ENCODE measurements at places on chromosomes 3 and 15.
A peak's percentile ranks its signal among the peaks of the same experiment; 100 is the strongest.

GRCh38 chr3:128112357-128112968 is 11.1 kb downstream of the RUVBL1 start:
- no peak for DNase-seq

- no peak for DNase-seq
These were observed 334.0 kb upstream of the MCTP2 start for GRCh38 chr15:93897377-93897776.

- no peak for DNase-seq
These were observed 806 bp downstream of the GOLM2 start for GRCh38 chr15:44289259-44289790.

DNA sequence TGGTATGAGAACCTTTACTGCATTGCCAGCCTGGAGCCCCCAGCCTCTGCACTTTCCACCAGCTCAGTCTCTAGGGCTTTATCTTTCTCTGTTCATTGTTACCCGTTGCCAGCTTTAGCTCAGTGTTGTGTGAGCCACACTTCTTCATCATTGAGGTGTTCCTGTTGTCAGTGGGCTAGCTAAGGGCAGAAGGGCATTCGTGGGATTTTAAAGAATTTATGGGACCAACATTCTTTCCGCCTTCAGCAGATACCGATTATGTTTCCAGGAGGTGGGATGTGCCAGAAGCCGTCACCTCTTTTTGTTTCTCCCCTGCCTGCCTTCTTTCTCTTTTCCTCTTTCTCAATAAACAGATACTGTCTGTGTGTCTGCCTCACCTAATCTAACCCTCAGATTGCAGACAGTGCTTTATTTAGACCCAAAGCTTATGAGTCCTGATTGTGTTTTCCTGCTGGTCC is 64.5 kb downstream of the PGPEP1L start:
- DNase-seq, result no peak

DNA sequence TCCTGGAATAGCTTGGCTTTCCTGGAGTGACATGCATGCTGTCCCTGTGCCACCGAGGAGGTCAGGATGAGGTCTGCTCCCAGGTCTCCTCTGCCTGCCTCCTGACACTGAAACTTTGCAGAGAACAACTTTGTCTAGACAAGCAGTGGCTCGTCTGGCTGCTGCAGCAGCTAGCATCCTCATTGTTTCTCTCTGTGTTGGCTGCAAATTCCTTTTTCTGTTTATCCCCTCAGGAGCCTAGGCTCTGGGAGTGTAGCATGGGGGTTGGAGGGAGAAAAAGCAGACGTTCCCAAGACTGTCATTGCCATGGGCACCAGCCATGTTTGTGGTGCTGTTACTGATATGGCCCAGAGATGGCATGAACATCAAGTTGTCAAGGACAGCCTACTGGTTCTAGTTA is 208.7 kb upstream of the LRIG1 start:
- no peak for DNase-seq

- no peak for DNase-seq
These were observed 46.4 kb downstream of the GJD2 start for GRCh38 chr15:34708422-34708821.

DNA sequence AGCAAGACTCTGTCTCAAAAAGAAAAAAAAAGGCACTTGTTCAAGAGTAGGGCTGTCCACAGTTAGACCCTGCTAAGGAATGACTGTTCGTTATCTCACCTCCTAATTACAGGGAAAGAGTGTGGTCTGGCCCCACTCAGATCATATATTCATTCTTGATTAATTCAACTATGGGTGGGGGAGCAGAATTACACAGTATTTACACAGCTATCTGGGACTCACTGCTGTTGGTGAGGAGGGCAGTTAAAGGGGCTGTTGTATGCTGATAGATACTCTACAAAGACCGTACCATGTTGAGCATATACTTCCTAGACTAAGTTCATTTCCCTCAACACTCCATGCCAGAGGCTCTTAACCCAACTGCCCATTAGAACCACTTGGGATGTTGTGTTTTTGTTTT is 3.8 kb upstream of the ZNF620 start:
- DNase-seq, result no peak

GRCh38 chr3:66633402-66634381 is 132.9 kb upstream of the LRIG1 start:
- no peak for DNase-seq

- peak; percentile 46 for DNase-seq
These were observed 17.3 kb downstream of the SUCNR1 start for GRCh38 chr3:151890721-151891141.

- DNase-seq, result no peak
These were observed 58.8 kb upstream of the PRR23C start for GRCh38 chr3:139103484-139103883.

DNA sequence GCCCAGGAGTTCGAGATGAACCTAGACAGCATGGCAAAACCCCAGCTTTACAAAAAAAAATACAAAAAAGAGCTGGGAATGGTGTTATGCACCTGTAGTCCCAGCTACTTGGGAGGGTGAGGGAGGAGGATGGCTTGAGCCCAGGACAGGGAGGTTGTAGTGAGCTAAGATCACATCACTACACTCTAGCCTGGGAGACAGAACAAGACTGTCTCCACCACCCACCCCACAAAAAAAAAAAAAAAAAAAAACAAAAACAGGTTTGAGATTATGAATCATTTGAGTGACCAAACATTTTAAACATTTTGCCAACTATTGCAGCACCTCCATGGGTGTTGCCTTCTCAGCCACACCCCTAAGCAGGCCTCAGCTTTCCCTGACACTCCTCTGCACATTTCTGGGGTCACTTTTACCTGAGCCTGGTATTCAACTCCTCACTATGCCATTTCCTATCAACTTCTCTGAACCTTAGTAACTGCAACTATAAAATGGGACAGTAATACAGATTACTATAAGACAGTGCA is 41.8 kb downstream of the IL5RA start:
- no peak for DNase-seq

DNA sequence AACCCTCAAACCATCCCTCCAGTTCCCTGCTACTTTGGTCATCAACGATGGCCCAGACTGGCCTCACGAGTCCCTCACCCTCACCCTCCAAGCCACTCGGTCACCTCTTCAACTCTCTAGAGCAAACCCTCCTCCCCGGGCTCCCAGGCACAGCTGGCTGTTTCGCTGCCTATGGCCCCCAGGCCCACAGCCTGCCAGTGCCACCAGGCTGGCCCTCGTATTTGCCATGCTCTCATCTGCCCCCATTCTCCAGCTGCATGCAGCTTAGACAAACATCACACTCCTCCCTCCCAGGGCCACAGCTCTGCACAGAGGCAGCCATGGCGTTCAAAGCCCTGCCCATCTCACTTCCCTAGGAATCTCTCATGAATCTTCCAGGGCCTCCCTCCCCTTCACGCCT is 13.8 kb downstream of the RAB43 start:
- DNase-seq, result no peak

GRCh38 chr15:96818861-96819260 is 488.4 kb downstream of the NR2F2 start:
- no peak for DNase-seq

DNA sequence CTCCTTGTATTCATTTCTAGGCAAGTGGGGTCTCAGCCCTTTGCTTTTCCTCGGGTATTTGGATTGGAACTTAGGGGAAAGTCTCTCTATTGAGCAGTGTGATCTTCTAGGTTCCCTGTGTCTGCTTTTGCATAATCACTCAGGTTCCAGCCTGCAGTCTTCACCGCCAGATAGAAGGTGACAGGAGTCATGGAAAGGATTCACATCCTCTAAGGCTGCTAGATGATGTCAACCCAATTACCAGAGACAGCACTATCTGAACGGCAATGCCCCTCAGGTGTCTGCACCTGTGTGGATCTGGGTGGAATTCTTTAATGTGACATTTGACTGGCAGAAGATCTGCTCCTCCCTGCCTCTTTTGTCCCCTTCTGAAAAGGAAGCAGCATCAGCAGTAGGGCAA is 177.7 kb downstream of the P3H2 start:
- DNase-seq, result no peak

DNA sequence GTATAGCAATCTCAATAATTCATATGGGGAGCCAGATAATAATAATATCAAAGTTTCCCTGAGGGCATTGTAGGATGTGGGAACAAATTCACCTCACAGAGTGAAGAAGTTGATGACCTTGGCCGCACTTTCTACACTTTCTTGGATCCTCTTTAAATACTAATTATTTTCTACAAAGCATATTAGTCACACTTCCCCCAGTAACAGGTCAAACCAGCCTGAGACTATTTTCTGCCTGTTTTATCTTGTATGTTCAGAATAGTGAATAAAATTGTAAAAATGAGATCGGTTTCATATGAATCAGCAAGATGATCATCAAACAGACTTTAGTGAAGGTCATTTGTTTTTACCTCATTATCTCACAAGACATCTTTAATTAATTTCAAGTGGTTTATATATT is 2.3 kb upstream of the OR5K3 start:
- DNase-seq, result no peak

GRCh38 chr3:19270481-19270880 is 122.2 kb downstream of the KCNH8 start:
- DNase-seq, result no peak

- no peak for DNase-seq
These were observed 11.3 kb downstream of the ADAM10 start for GRCh38 chr15:58738046-58738707.

DNA sequence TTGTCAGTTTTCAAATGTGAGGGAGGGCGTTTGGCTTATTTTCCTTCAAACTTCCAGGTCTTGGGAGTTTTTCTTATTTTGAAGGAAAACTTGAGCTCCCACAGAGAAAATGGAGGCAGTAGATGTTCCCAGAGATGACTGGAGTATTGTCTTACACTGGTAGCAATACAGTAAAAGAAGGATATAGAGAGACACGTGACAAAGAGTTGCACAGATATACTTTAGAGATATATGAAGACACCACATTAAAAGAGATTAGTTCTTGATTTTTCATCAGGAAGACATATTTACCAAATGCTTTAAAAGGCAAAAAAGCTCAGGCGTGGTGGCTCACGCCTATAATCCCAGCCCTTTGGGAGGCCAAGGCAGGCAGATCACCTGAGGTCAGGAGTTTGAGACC is 490.9 kb downstream of the FOXP1 start:
- no peak for DNase-seq

GRCh38 chr3:119912220-119912619 is 130.3 kb downstream of the NR1I2 start:
- DNase-seq, result no peak

DNA sequence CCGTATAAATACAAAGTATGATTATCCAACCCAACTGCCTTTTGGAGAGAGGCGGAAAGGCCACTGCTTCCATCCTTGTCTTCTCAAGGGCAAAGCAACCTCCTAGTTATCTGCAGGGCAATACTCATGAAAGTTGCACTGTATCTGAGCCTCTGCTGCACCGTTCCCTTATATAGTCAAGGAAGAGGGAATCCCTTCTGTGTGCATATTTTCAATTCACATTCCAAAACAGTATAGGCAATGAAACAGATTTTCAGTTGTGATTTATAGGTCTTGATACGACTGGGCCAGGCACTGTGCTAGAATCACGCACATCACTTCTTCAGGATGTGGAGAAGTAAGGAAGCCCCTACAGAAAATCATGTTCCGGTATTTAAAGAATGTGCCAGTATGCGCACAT is 455.7 kb downstream of the FOXP1 start:
- no peak for DNase-seq

DNA sequence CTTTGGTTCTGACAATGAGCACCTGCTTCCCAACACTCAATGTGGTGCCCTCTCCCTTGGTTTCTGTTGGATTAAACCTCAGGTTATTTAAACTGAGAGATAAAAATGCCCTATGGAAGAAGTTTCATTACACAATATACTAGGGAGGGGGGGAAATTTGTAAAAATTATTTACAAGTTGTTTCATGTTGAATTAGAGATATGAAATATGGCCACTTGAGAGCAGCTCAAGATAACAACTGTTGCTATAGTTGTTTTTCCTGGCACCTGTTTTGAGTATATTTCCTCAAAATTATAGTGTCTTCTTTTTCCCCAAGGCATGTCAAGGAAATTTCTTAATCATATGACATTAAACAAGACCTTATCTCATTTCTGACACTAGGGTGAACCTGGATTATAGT is 101.7 kb upstream of the COL6A5 start:
- no peak for DNase-seq

DNA sequence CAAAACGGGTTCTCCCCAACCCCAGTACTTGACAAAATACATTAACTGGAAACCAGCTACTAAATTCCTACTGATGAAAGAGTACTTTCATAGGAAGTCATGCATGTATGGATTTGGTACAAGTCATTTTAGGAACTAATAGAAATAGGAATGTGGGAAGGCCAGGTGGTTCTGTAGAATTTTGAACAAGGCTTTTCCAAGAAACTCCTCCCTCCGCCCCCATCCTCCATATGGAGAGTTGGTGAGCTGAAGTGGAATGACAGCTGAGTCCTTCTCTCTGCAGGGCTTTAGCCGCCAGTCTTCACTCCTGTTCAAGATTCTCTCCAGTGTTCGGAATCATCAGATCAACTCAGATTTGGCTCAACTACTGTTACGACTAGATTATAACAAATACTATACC is 33.2 kb downstream of the TUBGCP4 start:
- no peak for DNase-seq

- DNase-seq, result no peak
These were observed 84.4 kb upstream of the RAD18 start for GRCh38 chr3:9047452-9048346.

DNA sequence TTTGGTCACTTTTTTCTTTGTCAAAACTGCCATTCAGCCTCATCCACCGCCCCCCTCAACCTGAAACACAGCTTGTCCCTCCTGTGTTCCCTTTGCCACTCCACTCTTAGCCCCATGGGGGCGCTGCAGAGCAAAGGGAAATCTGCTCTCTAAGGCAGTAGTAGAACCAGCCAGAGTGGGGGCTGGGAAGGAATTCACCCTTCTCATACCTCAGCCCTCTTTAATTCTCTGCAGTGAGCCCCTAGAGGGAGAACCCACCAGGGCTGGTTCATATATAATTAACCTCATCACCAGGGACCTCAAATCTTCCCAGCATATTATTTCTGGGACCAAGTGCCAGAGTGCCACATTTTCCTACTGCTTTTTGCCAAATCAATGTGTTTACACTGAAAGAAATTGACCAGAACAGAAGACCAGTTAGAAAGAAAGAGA is 2.8 kb upstream of the BCL6 start:
- peak; percentile 98 for DNase-seq

DNA sequence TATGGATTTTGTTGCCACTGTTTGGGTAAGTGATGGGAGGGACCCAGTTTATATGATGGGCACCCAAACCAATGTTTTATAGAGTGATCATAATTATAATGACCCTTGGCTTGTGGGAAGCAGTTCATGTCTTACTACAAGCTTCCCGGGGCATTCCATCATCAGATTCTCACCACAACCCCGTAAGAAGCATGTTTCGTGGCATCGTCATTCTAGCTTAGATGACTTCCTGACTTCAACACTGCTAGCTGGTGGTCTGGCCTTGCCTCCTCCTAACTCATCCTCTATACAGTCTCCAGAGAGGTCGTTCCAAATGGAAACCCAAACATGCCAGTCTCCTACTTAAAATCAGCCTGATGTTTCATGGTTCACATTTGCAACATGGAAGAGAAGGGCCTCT is 226.9 kb downstream of the ADAMTS9 start:
- no peak for DNase-seq

- no peak for DNase-seq
These were observed 51.4 kb downstream of the FHIT start for GRCh38 chr3:61199843-61200242.
